ENCODE measurements at places on chromosomes 3 and 15.

DNA sequence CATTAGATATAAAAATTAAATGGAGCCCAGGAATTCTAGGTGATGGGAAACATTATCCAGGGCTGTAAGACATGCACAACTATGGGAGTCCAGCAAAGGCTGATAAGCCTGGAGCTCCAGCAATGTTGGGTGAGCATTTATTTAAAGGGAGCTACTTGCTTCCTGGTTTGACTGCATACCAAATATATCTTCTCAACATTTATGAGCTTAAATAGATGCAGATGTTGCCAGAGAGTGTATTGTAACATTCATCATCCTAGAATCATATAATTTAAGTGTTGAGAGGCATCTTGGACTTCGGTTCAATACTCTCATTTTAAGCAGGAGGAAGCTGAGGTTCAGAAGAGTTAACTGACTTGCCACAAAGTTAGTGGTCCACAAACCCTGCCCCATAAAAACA is 12.2 kb upstream of the POLR2M start:
- DNase-seq = no peak

- DNase-seq = no peak
Observed at GRCh38 chr3:132382267-132382666, 35.0 kb upstream of the DNAJC13 start.

DNA sequence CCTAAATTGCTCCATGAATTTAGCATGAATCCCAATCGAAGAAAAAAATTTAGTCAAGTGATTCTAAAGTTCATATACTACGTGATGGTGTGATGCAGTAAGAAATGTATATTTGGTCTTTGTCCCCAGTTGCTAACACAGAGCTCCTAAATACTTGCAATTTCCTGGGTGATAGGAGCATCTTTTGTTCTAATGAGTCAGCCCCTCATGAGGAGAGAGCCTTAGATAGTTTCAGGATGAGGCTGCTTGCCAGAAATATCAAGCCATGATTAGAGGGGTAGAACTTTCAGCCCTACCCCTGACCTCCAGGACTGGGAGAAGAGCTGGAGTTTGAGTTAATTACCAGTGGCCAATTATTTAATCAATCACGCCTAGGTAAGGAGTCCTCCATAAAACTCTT is 170.2 kb downstream of the PDE8A start:
- DNase-seq = no peak

DNA sequence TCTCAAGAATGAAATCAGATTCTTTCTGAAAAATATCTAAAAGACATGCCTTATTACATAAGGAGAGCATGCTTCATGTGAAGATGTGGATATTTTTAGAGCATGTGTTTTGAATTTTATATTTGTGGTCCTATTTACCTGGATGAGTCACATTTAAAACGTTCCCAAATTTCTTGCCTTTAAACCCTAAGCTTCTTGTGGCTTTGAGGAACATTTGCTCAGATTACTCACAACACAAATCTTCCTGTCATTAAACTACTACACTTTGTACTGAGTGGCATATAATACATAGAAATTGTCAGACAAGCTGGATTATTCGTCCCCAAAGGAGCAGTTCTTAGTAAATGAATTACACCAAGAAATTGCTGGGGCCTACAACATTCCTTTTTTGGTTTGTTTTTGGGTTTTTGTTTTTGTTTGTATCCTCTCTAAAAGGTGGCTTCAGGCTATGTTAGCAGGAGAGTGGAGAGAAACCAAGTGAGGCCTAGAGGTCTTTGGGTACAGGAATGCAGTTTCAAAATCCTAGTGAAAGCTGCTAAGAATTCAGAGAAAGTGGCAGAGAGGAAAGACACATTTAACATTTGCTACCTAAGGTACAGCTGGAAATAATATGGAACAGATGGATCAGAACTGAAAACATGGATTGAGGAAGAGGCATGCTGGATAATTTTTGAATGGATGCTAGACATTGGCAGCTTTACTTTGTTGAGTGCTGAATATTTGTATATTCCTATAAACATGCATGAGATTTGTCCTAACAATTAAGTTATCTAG is 128.1 kb downstream of the RPL22L1 start:
- DNase-seq = no peak

DNA sequence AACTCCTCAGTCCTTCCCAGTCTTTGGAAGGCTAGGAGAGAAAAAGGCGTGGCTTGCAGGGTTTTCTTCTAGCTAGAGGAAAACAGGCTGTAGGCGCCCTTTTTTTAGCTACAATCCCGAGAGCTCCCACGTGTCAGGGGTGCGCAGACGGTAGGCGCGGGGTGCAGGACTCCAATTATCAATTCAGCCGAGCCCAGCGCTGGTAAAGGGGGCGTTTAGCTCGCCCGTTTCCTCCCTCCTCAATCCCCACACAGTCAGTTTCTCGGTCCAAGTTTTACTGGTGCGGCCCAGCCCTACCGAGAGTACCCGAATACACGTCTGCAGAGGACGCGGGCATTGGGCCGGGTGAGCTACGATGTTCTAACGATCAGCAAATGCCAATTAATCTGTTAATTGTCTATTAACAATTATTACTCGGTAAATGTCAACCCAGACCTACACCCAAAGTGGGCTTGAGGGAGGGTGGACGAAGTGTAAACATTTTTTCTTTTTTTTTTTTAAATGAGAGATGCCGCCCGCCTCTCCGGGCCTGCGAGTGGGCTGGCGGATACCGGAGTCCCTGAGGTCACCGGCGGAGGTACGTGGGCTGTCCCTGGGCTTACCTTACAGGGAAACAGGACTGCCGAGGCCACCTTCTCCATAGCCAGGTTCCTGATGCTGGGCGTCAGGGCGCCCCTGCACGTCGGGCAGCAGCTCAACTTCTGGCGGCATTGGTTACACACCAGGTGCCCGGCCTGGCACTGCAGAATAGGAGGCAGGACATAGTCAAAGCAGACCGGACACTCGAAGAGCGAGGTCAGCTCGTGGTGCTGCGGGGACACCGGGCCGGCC is 923 bp downstream of the SIAH2 start:
- DNase-seq = peak; percentile 64

DNA sequence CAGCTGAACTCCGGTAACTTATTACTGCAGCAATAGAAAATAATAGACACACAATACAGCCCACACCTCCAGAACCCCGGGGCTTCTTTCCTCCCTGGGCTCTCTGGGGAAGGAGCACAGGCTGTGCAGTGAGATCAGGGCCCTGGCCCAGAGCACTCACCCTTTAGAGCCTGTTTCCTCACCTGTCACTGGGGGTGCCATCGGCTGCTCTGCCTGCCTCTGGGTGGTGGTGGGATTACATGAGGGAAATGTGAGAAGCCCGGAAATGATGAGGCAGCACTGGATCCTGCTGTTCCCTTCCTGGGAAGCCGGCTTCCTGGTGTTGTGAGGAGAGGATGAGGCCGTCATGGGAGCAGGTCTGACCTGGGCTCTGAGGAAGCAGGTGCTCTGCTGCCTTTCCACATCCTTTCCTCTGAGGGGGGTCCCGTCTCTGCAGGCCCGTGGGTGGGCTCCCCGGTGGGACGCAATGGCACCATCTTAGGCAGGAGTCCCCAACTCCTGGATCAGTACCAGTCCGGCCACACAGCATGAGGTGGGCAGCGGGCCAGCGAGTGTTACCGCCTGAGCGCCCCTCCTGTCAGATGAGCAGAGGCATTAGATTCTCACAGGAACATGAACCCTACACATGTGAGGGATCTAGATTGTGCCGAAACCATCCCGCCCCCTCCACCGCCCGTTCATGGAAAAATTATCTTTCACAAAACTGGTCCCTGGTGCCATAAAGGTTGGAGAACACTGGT is 220.9 kb upstream of the CTDSPL start:
- DNase-seq = no peak

- DNase-seq = no peak
Observed at GRCh38 chr3:56928379-56929068, 126.8 kb upstream of the ARHGEF3 start.

- no peak for DNase-seq
Observed at GRCh38 chr3:11211531-11212298, 57.4 kb downstream of the HRH1 start.

DNA sequence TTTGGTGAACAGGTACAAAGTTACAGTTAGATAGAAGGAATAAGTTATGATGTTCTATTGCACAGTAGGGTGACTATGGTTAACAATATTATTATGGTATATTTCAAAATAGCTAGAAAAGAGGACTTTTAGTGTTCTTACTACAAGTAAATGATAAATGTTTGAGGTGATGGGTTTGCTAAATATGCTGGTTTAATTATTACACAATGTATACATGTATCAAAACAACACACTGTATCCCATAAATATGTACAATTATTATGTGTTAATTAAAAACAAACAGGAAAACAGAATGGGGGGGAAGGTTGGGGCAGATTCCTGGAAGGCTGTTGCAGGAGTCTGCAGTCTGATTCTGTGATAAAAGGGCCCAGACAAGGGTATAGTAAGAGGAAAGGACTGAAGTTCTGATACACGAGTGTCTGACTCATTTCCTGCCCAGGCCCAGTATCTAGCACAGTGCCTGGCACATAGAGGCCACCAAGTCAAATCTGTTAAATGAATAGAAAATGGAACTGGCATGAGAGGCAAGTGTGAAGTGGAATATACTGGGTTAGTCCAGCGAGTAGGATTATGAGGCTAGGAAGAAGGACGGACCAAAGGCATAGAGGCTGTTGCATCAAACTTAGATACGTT is 7.2 kb upstream of the ENTPD3 start:
- no peak for DNase-seq

- DNase-seq = peak; percentile 64
Observed at GRCh38 chr3:61250784-61251173, 473 bp downstream of the FHIT start.

GRCh38 chr3:192039593-192039992 is 578.6 kb downstream of the PYDC2 start:
- peak; percentile 52 for DNase-seq

GRCh38 chr3:166444336-166444735 is 607.1 kb upstream of the BCHE start:
- DNase-seq = peak; percentile 81

DNA sequence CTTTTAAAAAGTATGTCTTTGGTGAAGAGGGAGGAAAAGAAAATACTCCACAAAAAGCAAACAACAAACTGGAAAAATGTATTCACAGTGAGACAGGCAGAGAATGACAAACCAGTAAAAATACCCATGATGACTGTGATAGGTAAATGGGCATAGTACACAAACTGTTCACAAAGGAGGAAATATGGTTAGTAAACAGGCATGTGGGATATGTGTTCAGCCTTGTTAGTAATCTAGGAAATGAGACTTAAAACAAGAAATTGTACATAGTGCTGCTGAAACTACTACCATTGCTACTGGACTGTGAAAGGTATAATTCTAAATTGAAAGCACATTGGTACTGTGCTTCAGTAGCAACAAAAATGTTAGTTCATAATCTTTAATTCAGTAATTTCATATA is 50.1 kb downstream of the UBE2E2 start:
- DNase-seq = peak; percentile 12

DNA sequence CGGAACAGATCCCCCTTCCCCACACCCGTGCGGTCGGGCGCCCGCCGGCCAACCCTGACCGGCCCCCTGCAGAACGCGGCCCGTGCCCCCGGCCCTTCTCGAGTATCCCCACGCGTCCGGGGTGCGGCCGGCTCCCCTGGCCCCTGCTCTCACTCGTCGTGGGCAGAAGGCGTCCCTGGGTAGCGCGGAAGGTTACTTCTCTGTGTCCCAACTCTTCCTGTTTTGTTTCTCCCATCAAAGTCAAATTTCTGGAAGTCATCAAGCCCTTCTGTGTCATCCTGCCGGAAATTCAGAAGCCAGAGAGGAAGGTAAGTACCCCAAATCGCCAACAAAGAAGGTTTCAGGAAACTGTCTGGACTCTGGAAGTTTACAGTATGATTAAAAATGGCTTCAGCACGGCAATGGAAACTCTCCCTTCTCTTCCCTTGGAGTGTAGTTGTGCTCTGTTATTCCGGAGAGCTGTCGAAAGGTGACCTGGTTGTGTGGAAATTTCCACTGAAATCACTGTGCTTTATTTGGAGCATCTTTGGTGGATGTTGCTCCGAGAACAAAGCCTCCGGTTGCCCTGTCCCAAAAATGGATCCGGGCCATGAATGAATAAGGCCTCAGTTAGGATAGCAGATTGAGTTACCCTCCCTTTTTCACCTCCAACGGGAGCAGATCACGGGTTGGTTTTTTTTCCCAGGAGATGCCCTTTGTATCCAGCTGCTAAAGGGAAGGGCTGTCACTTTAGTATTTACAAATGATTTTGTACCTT is 536 bp downstream of the SEC61A1 start:
- DNase-seq = peak; percentile 53

- DNase-seq = no peak
Observed at GRCh38 chr3:171936191-171936841, 93.2 kb downstream of the TMEM212 start.

DNA sequence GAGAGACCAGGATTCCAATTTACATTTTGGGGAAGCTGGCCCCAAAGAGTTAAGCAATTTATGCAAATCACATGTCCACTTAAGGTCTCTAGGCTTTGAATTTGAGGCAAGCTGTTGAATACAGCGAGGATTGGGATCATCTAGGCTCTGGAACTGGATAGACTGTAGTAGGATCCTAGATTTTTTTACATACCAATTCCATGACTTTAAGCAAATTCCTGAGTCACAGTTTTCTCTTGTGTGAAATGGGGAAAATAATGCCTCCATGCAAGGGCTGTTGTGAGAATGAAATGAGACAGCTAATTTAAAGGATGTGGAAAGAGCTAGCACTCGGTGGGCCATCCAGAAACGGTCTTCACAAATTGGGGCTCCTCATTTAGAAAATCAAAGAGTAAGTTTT is 103.4 kb downstream of the MINAR1 start:
- no peak for DNase-seq

DNA sequence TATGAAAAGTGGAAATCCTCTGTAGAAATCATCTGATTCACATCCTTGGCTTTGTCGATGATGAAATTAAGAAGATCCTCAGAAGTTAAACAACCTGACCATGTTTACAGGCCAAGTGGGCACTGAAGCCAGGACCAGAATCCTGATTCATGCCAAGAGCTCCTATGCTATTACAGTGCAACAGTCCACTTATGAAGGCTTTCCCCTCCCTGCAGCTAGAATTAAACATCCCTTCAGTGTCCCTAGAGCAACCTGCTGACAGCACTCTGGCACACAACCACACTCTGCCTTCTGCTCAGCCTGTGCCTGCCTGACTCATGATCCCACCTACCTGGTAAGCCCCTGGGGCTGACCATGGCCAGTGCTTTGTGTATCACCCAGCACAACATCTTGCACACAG is 33.8 kb downstream of the TXNRD3 start:
- no peak for DNase-seq

DNA sequence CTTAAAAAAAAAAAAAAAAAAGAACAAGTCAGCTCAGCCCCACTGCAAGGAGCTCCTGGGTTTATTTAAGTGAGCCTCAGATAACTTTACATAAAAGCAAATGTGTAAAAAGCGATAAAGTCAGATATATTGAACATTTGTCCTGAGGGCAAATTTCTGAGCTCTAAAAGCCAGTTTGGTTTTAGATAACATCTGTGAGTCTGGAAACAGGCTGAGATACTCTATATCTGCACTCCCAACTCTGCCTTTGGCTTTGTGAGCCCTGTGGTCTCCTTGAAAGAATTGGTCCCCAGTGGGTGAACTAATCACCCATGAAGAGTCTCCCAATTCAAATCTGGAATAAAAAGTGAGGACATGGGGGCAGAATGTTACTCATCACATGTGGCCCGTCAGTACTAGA is 104.6 kb downstream of the APBA2 start:
- no peak for DNase-seq

Data from DMS53 (cell line).